ENCODE measurements at places on chromosomes 2 and 18.
A peak's percentile ranks its signal among the peaks of the same experiment; 100 is the strongest.

DNA sequence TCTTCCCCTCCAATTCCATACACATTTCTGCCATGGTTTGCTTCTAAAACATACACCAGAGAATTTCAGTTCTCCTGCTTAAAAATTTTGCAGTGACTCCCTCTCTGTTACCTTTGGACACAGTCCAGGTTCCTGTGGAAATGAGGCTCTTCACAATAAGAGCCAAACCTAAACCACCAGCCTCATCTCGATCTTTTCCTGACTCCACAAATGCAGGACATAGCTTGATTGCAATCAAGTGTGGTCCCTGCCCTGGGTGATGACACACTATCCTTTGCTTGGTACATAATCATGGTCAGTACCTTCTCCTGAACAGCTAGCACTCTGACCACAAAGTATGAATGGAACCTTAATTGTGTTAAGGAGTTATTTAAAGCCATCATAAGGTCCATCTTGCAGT, 134.9 kb upstream of the CHAC2 start:
- DNase-seq: peak; percentile 5

- DNase-seq: no peak
These were observed 74.8 kb upstream of the GLI2 start for GRCh38 chr2:120660771-120661459.

- DNase-seq: no peak
These were observed 530.7 kb downstream of the ZNF804A start for GRCh38 chr2:185128996-185129395.

DNA sequence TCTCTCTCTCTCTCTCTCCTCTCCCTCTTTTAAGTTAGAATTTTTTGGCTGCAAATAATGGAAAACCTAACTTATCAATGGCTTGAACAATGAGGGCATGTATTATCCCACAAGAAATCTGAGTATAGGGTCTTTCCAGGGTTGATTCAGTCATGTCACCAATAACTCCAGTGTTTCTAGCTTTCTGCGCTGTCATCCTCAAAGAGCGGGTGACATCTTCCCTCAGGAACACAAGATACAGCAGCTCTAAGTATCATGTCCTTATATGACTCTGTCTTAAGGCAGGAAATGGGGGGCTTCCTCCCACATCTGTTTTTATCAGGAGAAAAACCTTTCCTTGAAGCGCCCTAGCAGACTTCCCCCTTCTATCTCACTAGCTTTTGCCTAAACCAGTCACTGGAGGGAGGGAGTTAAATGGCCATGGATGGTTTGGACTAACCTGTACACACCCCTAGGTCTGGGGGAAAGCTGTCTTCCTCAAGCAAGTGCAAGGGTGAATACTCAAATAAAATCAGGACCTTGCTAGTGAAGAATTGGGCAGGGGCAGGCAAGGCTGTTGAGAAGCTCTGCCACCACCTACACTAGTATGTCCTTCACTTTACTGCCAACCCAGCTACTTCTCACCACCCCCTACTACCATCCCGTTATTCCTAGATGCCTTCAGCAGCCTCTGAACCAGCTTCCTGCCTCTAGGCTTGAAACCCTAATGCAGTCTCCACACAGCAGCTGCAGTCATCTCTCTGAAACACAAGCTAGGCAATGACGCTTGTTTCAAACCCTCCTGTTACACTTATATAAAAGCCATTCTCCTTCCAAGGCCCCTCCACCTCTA, 7.5 kb upstream of the TUBA4A start:
- DNase-seq: no peak

GRCh38 chr2:120773186-120773800, 37.6 kb downstream of the GLI2 start:
- no peak for DNase-seq

- no peak for DNase-seq
These were observed 173.6 kb downstream of the BCL2 start for GRCh38 chr18:63145851-63146555.

- DNase-seq: no peak
These were observed 13.6 kb downstream of the ABI2 start for GRCh38 chr2:203341741-203342310.

- no peak for DNase-seq
These were observed 62.3 kb downstream of the RHBDD1 start for GRCh38 chr2:226898121-226898520.

DNA sequence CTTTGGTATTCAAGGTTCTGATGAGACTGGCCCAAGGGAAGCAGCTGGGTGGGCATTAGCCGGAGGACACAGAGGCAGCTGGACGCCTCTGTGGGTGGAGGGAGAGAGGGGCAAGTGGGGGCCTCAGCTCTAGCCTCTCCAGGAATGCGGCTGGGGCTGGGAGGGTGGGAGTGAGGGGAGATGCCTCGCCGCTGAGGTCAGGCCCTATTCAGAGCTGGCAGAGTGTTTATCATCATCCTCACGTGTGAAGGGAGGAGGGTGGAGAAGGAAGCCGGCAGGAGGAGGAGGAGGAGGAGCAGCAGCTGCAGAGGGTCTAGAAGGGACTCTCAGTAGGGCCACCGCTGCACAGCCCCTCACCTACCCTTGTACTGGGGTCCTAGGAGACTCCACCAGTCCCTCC, 43.1 kb downstream of the TNS1 start:
- no peak for DNase-seq

Measured in AG08395 (cell line).